ENCODE measurements at places on chromosomes 6 and 20.

DNA sequence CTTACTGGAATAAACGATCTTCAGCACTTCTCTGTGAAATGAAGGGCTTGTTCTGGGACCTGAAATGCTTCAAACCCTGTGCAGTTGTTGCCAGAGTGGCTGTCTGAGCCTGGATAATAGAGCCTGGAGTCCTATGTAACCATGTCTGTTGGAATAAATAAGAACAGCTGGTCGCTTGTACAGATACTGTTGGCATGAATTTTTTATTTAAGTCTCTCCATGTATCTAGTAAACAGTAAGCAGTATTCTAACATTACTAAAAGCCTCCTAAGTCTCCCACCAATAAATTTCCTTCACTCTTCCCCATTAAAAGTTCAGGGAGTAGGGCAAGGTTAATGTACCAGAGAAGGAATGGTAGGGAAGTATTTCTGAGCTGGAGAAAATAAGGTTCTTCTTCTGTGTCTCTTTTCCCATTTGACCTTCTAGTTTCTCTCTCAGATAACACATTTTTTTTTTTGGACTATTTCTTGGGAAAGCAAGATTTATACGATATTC, 227.5 kb downstream of the PRL start:
- no peak for DNase-seq

- no peak for DNase-seq
Measured at GRCh38 chr6:50653253-50653652, 60.1 kb upstream of the TFAP2D start.

- no peak for DNase-seq
Measured at GRCh38 chr6:169963581-169964297, 212.3 kb downstream of the ERMARD start.

- DNase-seq = no peak
Measured at GRCh38 chr6:160005861-160006540, 37.1 kb downstream of the IGF2R start.

- DNase-seq = no peak
Measured at GRCh38 chr6:1670711-1671462, 61.2 kb downstream of the FOXC1 start.

- DNase-seq = no peak
Measured at GRCh38 chr6:51805517-51805916, 281.9 kb downstream of the PKHD1 start.

GRCh38 chr6:142885182-142885867, 59.7 kb downstream of the HIVEP2 start:
- peak; percentile 62 for DNase-seq

GRCh38 chr20:53463101-53463972, 130.3 kb downstream of the ZNF217 start:
- no peak for DNase-seq

- no peak for DNase-seq
Measured at GRCh38 chr6:150999107-150999506, 133.6 kb downstream of the MTHFD1L start.

DNA sequence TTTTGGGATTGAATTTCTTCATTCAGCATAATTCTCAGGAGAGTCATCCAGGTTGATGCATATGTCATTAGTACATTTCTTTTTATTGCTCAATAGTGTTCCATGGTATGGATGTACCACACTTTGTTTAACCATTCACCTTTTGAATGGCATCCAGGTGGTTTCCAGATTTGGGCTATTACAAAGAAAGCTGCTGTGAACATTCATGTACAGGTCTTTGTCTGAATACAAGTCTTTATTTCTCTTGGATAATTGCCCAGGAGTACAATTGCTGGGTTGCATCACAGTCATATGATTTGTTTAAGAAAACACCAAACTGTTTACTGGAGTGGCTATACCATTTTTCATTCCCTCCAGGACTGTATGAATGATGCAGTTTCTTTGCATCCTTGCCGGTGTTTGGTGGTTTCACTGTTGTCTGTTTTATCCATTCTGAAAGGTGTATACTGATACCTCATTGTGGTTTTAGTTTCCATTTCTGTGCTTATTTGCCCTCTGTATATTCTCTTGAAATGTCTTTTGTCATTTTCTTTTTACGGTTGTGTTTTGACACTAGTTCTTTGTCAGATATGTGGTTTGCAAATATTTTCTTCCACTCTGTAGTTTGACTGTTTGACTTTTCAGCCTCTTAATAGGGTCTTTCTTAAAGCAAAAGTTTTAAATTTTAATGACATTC, 8.8 kb downstream of the CDKAL1 start:
- DNase-seq = no peak

DNA sequence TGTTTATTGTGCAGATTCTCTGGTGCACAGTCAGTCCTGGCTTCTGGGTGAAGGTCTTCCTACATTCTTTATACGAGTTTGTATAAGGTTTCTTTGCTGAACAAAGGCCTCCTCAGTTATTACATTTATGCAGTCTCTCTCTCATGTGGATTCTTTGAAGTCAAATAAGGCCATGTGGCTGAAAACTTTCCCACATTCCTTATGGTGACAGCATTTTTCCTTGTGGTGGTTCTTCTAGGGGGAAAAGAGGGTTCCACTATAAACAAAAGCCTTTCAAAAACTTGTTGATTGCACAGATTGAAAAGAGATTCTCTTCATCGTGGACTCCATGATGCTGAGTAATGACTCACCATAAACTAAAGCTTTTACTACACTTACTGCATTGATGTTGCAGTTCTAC, 19.2 kb downstream of the ZSCAN12 start:
- no peak for DNase-seq

GRCh38 chr20:31990641-31991338, 19.4 kb upstream of the CCM2L start:
- no peak for DNase-seq

- DNase-seq = no peak
Measured at GRCh38 chr6:1348675-1349074, 36.8 kb downstream of the FOXQ1 start.

DNA sequence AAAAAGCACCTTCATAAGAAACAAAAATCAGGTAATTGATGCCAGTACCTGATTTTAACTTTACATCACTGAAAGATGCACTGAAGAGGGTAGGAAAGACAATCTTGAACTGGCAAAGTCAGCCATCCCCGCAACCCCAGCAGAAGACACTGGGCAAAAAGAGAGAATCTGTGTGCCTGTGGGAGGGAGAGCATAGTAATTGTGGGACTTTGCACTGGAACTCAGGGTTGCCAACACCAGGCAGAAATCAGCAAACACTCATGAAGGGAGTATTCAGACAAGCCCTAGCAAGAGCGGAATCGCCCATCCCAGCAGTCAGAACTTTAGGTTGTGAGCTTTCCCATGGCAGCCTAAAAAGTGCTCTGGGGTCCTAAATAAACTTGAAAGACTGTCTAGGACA, 344.6 kb upstream of the GJE1 start:
- DNase-seq = no peak

DNA sequence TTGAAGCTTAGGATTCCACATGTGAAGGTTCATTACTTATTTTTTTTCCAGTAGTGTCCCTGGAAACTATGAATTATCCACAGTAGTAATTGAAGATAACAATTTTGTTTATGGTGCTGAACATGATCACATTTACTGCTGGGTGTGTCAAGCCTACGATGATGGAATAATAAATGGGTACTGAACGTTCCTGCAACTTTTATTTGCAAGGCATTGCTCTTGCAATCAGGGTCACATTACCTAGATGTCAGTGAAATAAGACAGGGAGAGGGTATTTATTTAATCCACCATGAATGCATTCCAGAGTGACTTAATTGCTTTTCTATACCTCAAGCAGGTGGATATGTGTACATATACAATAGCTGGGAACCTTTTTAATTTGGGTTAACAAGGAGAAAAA, 27.0 kb upstream of the MLIP start:
- no peak for DNase-seq

DNA sequence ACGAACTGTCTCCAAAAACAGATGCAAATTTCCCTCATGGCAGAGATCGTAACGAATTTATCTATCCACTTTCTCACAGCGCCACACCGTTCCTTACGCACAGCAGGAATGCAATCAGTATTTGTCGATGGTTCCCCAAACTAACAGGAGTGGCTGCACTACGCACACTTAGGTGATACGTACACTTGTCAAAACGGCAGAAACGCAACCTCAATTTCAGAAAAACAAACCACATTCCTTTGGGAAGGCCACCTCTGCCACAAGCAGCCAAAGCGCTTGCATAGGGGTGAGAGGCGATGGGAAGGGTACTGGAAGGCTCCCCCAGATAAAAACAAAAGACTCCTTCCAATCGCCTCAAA, 638 bp downstream of the MDN1 start:
- peak; percentile 7 for DNase-seq

DNA sequence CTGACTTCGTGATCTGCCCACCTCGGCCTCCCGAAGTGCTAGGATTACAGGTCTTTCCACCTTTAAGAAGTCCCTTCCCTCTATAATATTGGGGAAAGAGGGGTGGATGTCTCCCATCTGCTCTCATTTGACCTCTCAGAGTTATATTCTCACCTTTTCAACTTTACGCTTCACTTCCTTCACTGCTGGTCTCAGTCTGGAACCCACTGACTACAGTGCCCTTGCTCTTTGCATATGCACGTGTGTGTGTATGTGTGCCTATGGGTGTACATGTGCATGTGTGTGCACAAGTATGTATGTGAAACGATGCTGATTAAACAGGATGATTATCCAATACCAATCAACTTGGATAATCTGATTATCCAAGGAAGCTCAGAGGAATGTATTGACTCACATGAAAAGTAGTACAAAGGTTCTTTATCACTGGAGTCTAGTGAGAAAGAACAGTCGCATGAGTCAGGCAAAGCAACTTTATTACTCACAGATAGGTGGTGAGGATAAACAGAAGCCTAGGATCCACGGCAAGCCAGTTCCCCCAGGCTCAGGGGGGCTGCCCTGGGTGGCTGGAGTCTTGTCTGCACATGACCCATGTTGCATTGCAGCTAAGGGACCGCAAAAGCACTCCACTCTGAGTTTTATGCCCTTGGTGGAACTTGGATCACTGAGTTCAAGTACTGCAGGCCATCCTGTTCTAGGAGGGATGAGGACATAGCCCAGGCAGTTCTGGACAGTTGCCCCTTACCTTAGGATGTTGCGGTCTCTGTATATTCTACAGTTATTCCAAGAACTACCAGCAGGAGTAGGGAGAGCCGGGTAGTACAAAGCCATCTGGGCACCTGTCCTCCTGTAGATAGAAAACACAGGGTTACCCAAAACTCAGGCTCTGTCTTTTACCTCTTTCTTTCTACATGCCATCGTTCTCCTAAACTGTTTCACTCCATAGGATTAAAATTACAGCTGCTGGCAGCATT, 50.9 kb downstream of the SNRNP48 start:
- no peak for DNase-seq

GRCh38 chr20:25394996-25395395, 4.4 kb upstream of the ABHD12 start:
- DNase-seq = no peak

DNA sequence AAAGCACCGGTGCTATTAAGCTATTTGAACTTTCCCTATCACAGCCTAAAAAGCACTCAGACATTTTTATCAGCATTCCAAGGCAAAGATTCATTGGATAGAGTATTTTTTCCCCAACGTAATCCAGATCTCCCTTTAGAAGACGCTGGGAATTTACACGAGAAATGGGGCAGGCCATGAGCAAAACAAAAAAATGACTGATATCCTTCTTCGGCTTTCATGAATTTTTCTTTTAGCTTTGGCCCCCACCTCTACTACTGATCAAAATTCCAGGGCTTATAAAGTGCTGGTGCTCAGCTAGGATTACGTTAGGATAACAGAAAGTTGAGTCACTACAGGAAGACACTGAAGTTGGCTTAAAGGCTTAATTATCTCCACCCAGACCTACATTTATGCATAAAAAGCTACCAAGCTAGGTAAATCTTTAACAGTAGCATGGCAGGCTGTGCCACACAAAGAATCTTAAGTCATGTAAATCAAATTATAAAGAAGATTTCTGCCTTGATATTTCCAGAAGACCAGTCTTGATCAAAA, 418.5 kb upstream of the BTBD3 start:
- no peak for DNase-seq

DNA sequence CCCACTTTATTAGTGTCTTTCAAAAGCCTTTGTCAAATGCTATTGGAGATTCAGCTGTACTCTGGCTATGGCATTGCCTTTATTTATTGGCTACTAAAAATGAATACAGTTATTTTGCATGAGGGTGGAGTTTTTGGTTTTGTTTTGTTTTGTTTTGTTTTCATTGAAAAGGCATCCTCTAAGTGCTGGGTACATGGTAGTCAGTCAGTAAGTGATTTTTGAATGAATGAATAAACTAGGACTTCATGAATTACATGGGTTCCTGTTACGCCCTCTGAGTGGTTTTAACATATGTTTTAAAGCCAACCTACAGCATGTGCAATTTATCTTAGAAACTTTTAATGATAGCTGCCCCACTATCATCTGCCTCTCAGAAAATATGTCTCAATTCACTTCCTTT, 38.9 kb upstream of the ENPP1 start:
- DNase-seq = no peak

GRCh38 chr20:32707691-32708581, 34.2 kb upstream of the C20orf203 start:
- DNase-seq = no peak

DNA sequence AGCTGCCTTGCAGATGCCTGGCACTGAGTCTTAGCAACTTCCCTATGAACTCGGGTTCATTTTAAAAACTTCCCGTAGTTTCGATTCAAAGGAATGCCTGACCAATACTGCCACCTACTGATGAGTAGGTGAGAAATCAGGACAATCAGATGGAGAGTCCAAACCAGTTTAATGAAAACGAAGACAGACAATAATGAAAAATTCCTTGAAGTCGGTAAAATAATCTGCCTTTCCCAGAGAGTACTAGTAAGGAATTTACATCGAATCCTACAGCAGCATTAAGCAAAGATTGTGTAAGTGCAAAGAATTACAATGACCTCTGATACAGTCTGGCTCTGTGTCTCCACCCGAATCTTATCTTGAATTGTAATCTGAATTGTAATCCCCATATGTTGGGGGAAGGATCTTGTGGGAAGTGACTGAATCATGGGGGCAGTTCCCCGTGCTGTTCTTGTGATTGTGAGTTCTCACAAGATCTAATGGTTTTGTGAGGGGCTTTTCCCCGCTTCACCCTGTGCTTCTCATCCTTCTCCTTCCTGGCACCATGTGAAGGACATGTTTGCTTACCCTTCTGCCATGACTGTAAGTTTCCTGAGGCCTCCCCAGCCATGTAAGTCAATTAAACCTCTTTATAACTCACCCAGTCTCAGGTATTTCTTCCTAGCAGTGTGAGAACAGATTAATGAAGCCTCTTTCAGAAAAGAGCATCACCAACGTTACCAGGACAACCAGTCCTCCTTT, 134.4 kb downstream of the ARHGAP18 start:
- DNase-seq = peak; percentile 17

- no peak for DNase-seq
Measured at GRCh38 chr20:706366-706885, 30.8 kb upstream of the SCRT2 start.

- no peak for DNase-seq
Measured at GRCh38 chr6:122747573-122747972, 31.9 kb upstream of the FABP7 start.
